ENCODE measurements at places on chromosomes 5 and 9. TPM values are rescaled to one million over a fixed set of nuclear protein-coding genes. Genes with fewer than 3 reads are reported as not detected.

GRIA1 gene
- total RNA-seq, result not detected

DNA sequence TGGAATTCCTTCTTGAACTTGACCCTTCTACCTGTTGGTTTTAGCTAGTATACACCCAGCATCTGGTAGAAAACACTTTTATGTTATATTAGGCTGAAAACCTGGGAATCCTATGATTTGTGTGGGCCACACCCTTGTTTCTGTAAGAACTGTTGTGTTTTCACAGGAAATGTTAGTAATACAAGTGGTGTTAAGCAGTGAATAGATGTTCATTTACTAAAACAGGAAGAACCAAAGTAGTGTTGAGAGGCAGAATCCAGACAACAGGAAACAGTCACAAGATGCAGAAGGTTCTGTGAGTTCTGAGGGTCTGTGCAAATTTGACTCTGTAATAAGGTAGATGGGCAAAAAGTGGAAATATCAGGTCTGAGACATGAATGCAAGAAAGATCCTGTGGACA, 73.0 kb upstream of the RAI14 start:
- DNase-seq, result no peak

ADAM19 gene
- total RNA-seq, result 13.3 TPM

DNA sequence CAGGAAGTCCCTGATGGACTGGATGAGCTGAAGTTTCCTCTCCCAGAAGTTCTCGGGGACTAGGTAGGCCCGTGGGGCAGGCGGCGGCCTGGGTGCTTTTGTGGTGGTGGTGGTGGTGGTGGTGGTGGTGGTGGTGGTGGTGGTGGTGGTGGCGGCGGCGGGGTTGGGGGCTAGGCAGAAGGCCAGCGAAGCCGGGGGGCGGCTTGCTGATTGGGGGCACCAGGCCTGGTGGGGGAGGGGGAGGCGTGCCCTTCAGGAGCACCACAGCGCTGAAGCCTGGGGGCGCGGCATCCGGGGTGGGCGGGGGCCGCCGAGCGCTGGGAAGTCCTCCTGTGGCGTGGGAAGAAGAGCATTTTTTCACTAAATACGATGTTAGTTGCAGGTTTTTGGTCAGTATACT, 26.9 kb downstream of the SPATA31C1 start:
- no peak for DNase-seq

DNA sequence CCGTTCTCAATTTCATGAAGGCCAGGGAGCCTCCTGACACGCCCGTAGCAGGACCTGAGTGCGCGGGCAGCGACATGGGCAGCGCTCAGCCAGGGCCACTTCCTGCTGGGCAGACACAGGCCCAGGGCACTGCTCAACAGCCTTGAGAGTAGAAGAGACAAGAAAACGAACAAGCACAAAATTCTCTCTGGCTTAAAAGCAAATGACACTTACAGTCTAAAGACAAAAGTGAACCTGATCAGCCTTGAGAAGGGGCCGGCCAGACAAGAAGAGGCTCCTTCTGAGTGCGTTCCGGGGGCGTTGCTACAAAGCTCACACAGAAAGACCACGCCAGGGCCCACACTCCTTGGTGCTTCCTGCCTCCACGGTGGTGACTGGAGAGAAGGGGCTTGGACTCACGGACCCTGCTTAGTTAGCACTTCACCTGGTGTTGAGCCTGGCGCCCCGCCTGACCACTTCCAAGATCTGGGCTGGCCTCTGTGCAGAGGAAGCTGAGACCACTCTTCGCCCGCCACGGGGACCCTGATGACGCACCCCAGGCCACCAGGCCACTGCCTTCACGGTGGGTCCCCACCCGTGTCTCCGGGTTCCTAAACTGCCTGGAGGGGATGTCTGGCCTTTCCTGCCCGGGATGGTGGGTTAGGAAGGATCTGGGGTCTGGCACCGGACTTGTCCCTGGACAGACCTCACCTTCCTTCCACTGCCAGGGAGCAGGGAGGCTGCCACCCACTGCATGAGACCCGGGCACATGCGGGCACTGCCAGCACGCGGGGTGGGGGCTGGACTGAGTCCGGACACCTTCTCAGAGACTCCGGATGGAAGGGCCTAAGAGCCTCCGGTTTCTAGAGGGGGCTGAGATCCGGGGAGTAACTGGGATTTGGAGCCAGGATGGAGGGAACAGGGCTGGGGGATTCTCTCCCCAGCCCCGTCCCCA, 1.3 kb downstream of the SLC12A7 start:
- DNase-seq, result peak; percentile 54

- DNase-seq, result no peak
These were observed 391.5 kb downstream of the CCDC171 start for GRCh38 chr9:15944341-15944740.

VAV2 gene
- total RNA-seq, result 14.2 TPM
